Activated B cell treated with CpG ODN at 0.5 μM for 24 hours (primary cell): ENCODE measurements at places on chromosomes 6 and 20. TPM values are rescaled to one million over a fixed set of nuclear protein-coding genes. Genes with fewer than 3 reads are reported as not detected.

DNA sequence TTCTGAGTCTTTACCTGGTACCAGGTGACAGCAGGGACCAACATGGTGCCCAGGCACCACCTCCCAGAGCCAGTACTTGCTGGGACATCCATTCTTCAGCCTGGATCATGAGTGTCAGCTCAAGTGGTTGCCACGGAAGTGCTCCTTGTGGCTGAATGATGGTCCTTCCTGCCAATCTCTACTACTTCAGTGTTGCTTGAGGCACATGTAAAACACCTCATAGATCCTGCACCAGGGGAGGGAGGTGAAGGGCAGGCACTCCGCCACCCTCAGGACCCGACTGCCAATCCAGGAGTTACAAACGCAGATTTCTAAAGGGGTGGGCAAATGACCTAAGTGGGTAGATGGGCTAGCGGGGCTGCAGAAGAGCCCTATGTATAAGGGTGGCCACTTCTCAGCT lies 226.0 kb downstream of the PREX1 start:
- no peak overlapping the region for H3K27ac ChIP-seq
- H3K4me3 ChIP-seq: no peak overlapping the region
- H3K36me3 ChIP-seq: no peaks in the 10 kb centered on the region

- DNase-seq: no peak
- H3K27ac ChIP-seq: peak overlapping the region; percentile 92
- peak overlapping the region; percentile 73 for H3K4me3 ChIP-seq
- no peaks in the 10 kb centered on the region for H3K27me3 ChIP-seq
Observed at GRCh38 chr6:38572186-38572813, 67.4 kb downstream of the BTBD9 start.

DNA sequence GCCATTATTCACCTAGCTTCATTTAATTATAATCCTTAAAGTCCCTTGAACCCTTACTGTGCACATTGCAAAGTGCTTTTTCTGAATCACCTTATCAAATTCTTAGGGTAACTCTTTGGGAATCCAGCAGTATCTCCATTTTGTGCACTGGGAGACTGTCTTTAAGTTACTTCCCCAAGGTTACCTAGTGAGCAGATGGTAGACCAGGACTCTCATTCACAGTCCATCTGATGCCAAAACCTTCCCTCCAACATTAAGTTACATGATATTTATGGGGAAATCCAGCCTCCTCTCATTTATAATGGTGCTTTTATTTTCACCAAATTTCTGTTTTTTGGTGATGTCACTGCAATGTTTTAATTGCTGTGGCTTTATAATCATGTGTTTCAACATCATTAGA lies 75.7 kb downstream of the NCOA7 start:
- H3K4me1 ChIP-seq: no peaks in the 10 kb centered on the region
- DNase-seq: no peak
- H3K27me3 ChIP-seq: no peaks in the 10 kb centered on the region
- H3K4me3 ChIP-seq: no peak overlapping the region
- H3K27ac ChIP-seq: no peak overlapping the region

DNA sequence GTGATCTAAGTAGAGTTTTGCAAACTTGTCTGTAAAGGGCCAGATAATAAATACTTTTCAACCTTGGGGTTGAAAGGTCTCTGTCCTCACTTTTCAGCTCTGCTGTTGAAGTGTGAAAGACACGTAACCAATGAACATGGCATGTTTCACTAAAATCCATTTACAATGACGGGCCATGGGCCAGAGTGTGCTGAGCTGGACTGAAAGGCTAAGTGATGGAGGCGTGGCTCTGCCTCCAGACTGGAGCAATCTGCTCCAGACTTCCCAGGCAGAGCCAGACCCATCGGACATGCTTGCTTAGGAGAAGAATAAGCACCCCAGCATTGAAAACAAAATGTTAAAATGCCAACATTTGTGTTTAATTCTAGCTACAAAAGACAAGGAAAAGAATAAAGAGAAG lies 41.4 kb downstream of the SCAND1 start:
- no peaks in the 10 kb centered on the region for H3K27me3 ChIP-seq
- H3K4me3 ChIP-seq: no peak overlapping the region
- H3K36me3 ChIP-seq: peaks cover 78% of the 10 kb centered on the region
- no peaks in the 10 kb centered on the region for H3K4me1 ChIP-seq
- no peak for DNase-seq
- H3K27ac ChIP-seq: no peak overlapping the region

DNA sequence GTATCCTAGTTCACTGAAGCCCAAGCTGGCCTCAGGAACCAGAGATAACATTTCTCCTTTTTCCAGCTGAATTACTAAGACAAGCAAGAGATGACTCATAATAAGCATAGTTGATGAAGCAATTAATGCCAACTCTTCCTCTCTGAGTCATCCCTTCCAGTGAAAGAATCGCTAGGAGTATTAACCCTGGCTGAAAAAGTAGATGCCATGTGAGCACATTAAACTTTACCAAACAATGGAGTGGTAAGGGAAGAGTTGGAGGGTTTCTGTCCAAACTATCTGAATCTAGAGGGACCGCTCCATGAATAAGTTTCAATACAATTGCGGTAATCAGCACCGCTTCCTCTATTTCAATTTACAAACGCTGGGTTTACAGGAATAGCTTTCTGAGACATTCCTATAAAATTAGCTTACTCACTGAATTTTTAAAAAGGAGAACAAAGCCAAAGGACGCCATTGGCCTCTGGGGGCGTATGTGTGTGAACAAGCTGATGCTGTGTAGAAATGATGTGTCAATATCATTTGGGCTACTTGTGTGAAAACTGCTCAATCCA lies 48.3 kb downstream of the ATXN1 start:
- no peaks in the 10 kb centered on the region for H3K36me3 ChIP-seq
- no peaks in the 10 kb centered on the region for H3K27me3 ChIP-seq
- DNase-seq: no peak
- peak overlapping the region; percentile 75 for H3K4me3 ChIP-seq
- H3K4me1 ChIP-seq: peaks cover 28% of the 10 kb centered on the region

DNA sequence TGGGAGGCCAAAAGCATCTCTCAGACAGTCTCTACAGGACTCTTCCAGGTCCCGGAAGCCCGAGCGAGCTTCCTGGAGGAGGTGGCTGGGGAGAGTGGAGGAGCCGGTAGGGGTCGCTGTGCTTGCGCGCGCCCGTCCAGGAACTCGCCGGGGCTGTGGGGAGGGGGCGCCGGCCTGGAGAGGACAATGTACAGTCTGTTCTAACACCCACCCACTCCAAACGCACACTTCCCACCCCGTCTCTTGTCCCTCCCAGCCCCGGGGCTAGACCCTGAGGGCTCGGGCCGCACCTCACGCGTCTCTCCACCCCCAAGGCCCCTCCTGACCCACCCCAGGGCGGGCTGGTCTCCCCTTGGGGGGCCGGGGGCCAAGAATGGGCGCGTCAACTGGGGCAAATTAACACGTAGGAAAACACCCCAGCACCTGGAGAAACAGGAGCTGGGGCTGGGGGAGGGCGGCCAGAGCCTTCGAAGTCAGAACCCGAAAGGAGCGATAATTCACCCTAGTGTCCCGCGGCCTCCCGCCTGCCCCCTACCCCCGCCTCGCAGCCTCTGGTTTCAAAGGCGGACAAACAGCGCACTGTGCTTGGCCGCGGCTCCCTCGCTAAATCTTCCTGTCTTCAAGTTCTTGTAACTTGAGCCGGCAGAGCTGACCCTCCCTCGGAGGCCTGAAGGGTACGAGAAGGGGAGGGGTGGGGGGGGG lies 103.2 kb upstream of the FOXP4 start:
- peak; percentile 22 for DNase-seq
- H3K36me3 ChIP-seq: no peaks in the 10 kb centered on the region
- peaks cover 42% of the 10 kb centered on the region for H3K4me1 ChIP-seq

DNA sequence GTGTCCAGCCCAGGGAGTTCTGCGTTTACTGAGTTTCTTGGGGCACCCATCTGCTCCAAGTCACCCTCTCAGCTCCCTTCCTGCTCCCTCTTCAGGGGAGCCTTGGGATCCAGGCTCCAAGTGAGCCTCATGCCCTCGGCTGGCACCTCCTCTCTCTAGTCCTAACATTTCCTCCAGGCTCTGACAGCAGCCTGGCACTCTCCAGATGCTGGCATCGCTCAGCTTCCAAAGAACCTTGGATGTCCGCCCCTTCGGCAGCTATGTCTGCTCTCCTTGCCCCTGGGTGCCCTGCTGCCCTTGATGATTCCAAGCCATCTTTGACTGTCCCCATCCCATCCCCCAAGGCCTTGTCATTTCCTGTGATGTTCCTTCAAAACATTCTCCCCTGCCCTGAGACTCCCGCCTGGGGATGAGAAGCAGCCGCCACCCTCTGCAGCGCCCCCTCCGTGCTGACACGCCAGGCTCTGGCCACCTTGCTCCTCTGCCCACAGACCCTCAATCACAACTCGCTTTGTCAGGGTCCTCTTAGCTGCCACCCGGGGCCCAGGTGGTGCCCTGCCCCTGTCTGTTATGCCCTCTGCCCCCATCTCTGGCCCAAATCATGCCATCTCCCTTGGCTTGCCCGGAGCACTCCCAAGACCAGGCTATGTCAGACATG lies 6.6 kb upstream of the GFRA4 start:
- H3K36me3 ChIP-seq: no peaks in the 10 kb centered on the region
- peaks cover 6% of the 10 kb centered on the region for H3K4me1 ChIP-seq
- H3K27ac ChIP-seq: no peak overlapping the region
- no peak for DNase-seq

- no peaks in the 10 kb centered on the region for H3K4me1 ChIP-seq
- H3K4me3 ChIP-seq: no peak overlapping the region
- no peak for DNase-seq
- H3K27ac ChIP-seq: no peak overlapping the region
Observed at GRCh38 chr6:22250486-22250885, 46.4 kb downstream of the PRL start.

- H3K27ac ChIP-seq: no peak overlapping the region
- no peak for DNase-seq
- no peaks in the 10 kb centered on the region for H3K36me3 ChIP-seq
- no peak overlapping the region for H3K4me3 ChIP-seq
- H3K27me3 ChIP-seq: no peaks in the 10 kb centered on the region
Observed at GRCh38 chr6:89438248-89438647, 5.3 kb downstream of the ANKRD6 start.

DNA sequence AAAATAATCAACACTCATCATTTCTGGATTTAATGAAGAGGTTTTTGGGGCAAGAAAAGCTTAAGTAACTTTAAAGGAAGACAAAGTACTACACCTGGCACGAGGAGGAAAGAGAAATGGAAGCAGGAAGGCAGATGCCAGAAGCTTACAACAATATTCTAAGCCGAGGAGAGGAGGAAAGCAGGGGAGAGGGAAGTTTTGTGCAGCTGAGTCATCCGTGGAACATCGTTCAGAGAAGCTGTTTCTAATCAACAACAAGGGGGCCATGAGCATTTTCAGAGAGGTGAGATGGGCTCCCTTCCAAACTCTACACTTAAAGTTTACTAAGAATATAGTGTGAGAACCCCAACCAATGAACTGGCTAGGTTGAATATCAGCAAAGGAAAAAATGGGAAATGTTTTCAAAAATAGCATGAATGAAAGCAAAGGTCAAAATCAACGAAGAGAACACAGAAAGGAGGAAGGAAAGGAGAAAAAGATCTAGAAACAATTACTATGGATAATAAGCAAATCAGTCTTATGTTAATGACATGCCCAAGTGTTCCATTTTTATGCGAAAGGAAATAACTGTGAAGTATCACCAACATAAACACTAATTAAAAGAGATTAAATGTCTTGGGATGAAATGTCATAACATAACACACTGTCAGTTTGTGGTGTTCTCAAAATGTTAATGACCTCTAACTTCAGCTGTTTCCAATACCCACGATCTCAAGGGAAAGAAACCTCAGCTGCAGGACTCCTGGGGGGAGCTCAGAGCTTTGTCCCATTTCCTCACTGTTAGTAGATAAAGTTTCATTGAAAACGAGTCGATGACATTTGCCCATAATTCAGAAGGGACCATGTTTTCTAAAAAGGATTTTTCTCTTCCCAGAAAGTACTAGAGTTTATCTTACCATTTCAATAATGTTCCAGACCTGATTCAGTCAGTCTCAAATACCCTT lies 203.4 kb upstream of the STXBP5 start:
- H3K4me3 ChIP-seq: no peak overlapping the region
- no peaks in the 10 kb centered on the region for H3K27me3 ChIP-seq
- no peaks in the 10 kb centered on the region for H3K36me3 ChIP-seq
- H3K4me1 ChIP-seq: no peaks in the 10 kb centered on the region
- no peak overlapping the region for H3K27ac ChIP-seq
- no peak for DNase-seq

GRCh38 chr6:112029045-112029822 lies 24.7 kb upstream of the CCN6 start:
- DNase-seq: peak; percentile 33
- H3K27ac ChIP-seq: no peak overlapping the region
- H3K36me3 ChIP-seq: no peaks in the 10 kb centered on the region
- peaks cover 3% of the 10 kb centered on the region for H3K27me3 ChIP-seq

GRCh38 chr20:49338061-49338460 lies 60.2 kb upstream of the ZNFX1 start:
- H3K27ac ChIP-seq: no peak overlapping the region
- peaks cover 16% of the 10 kb centered on the region for H3K27me3 ChIP-seq
- no peak overlapping the region for H3K4me3 ChIP-seq
- H3K36me3 ChIP-seq: no peaks in the 10 kb centered on the region

GRCh38 chr6:142331601-142332000 lies 29.8 kb downstream of the ADGRG6 start:
- no peaks in the 10 kb centered on the region for H3K27me3 ChIP-seq
- H3K4me3 ChIP-seq: no peak overlapping the region
- H3K4me1 ChIP-seq: no peaks in the 10 kb centered on the region
- H3K36me3 ChIP-seq: no peaks in the 10 kb centered on the region
- DNase-seq: no peak

DNA sequence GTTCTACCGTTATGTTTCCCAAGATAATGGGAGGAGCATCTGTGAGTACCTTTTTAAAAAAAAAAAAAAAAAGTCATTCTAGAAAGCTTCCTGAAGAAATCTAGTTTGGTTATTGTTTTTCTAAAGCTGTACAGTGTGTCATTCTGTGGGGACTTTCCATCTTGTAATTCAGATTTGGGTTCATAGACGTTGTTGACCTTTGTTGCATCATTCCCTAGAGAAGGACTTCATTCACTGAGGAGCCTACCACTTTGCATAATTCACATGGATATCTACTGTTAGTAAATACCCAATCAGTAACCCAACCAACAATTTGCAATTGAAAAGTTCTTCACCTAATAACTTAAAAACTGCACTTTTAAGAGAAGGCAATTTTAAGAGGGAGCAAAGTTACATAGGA lies 60.1 kb downstream of the RPP40 start:
- H3K36me3 ChIP-seq: peaks cover 78% of the 10 kb centered on the region
- no peak overlapping the region for H3K4me3 ChIP-seq
- no peaks in the 10 kb centered on the region for H3K27me3 ChIP-seq

DNA sequence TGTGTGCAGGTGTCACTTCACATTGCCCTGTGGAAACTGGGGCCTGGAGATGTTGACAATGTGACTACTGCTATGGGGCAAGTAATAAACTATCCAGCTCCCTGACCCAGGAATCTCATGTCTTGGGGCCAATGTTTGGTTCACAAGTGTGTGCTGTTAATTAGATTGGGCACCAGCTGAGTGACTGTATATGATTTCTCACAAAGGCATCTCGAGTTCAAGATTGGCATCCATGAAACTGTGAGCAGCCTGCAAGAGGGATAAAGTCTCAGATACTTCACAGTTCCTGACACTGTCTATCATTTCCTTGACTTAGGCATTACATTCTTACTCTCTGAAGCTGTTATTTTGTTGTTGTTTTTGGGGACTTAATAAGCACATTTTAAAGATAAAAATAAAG lies 264.0 kb downstream of the PRKN start:
- DNase-seq: no peak
- H3K4me1 ChIP-seq: no peaks in the 10 kb centered on the region
- no peaks in the 10 kb centered on the region for H3K36me3 ChIP-seq
- H3K27ac ChIP-seq: no peak overlapping the region
- H3K4me3 ChIP-seq: no peak overlapping the region
- H3K27me3 ChIP-seq: no peaks in the 10 kb centered on the region

DEFB118 gene
- total RNA-seq: not detected in 2 replicates

ASIP gene
- total RNA-seq: not detected in 2 replicates

ULBP2 gene
- 0.29 and 0.37 TPM in 2 replicates for total RNA-seq

GABRR2 gene
- total RNA-seq: 1.4 and 1.8 TPM in 2 replicates

OOEP gene
- 0.22 TPM in 1 of 2 replicates, not detected in the other for total RNA-seq

ZNF133 gene
- total RNA-seq: 7.7 and 8.0 TPM in 2 replicates

BMP6 gene
- total RNA-seq: 0.75 and 0.78 TPM in 2 replicates

CNR1 gene
- 2.7 and 4.4 TPM in 2 replicates for total RNA-seq
